Stimulated activated CD8-positive, alpha-beta memory T cell treated with anti-CD3 and anti-CD28 coated beads, Interleukin-7, amount 100 ng/mL, for 1 hour (primary cell): ENCODE measurements at places on chromosomes 2 and 18.

DNA sequence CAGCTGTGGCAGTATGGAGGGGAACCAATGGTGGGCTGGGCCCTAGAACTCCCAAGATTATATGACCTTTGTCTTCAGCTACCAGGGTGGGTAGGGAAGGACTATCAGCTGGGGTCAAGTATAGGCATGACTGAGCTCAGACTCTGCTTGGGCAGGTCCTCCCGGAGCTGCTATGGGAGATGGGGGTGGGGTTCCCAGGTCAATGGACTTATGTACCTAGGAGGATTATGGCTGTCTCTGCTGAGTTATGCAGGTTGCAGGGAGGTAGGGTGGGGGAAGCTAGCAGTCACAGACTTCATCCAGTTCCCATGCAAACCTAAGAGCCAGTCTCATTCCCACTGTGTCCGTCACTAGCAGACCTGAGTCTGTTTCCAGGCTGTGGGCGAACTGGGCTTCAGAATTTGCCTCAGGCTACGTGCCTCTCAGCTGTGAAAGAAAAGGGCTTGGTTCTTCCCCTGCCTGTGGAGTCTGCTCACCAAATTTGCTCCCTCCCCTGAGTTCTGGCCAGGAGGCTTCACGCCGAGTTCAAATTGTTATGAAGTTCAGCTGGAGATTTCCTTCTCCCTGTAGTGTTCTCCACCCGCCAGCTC is 985.8 kb upstream of the NRXN1 start:
- DNase-seq: no peak

GRCh38 chr2:11744631-11745394 is 1.6 kb upstream of the LPIN1 start:
- no peak for DNase-seq

- DNase-seq: no peak
These were observed 28.0 kb downstream of the PNO1 start for GRCh38 chr2:68185541-68186164.

- no peak for DNase-seq
These were observed 150.4 kb upstream of the ITGA4 start for GRCh38 chr2:181306785-181307184.

DNA sequence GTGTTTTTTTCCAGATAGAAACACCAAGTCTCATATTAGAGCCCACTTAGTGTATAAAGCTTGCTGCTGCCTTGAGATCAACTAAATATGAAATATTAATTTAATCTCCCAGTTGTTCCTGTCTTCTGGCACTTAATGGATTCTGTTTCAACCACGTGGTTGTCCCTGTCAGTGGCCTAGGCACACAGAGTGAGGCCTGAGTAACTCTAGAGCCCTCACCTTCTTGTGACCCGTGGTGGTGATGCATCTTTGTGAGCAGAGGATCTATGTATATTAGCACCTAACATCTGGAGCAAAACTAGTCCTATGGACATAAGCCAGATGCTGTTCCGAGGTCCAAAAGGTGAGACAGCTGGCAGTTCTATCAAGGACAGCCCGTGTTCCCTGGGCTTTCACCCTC is 74.8 kb downstream of the FEZ2 start:
- DNase-seq: no peak

GRCh38 chr2:108937367-108938017 is 51.5 kb downstream of the EDAR start:
- no peak for DNase-seq
